NCI-H1417 treated with DMSO at 0.1 percent for 48 hours (cell line): ENCODE measurements at places on chromosomes 7 and 10.

GRCh38 chr7:94741179-94741578, 85.2 kb upstream of the SGCE start:
- DNase-seq: no peak

GRCh38 chr7:7103343-7104313, 78.7 kb upstream of the C1GALT1 start:
- DNase-seq: peak; percentile 23

DNA sequence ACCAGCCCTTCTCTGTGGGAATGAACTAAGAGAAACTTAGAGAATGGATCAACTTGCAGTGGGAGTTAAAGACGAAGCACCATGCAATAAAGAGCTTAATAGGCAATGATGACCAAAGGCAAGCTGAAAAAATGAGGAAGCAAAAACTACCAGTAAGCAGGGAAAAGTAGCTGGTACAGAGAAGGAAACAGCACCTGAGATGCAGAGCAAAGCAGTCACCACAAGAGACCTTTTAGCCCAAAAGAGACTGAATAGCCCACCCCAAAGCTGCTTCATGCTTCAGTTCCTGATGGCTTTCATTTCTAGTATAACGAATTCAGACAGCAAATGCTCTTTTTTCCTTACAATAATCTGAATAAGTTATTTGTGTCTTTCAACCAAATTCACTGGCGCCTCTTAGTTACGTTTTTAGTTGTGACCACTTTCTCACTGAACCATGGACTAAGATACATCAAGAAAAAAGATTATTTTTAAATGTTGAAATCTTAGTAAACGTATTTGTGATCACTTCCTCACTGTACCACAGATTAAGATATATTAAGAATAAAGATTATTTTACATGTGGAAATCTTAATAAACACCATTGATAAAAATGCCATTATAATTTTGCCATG, 76.0 kb downstream of the USP6NL start:
- no peak for DNase-seq

- no peak for DNase-seq
Observed at GRCh38 chr7:43905209-43905946, 1.0 kb downstream of the URGCP start.

DNA sequence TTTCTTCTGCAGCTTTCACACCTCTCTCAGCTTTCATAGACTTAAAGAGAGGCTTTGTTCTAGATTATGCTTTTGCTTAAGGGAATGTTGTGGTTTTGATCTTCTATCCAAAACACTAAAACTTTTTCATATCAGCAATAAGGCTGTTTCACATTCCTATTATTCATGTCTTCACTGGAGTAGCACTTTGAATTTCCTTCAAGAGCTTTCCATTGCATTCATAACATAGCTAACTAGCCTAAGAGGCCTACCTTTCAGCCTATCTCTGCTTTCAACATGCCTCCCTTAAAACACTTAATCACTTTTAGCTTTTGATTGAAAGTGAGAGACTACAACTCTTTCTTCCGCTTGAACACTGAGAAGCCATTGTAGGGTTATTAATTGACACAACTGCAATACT, 1117.0 kb upstream of the PHF14 start:
- no peak for DNase-seq

DNA sequence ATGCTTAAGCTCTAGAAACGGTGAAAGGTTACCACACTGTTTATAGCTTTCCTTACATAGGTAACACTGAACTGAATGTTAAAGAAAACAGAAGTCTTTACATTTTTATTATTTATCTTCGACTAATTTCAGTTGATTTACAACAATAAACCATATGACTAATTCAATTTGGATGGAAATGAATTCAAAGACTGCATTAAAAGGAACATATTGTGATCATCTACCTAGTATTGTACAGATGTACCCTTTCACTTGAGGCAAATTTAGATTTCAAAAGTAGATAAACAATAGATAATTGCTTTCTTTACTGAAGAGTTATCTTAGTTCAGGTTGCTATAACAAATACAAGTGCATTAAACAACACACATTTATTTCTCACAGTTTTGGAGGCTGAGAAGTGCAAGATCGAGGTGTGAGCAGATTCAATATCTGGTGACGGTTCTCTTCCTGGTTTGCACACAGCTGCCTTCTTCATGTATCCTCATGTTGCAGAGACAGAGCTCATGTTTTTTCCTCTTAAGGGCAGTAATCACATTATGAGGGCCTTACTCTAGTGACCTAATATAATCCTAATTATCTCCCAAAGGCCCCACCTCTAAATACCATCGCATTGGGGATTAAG, 15.0 kb upstream of the ARMC3 start:
- no peak for DNase-seq

GRCh38 chr7:119571666-119572065, 701.3 kb upstream of the KCND2 start:
- DNase-seq: no peak

DNA sequence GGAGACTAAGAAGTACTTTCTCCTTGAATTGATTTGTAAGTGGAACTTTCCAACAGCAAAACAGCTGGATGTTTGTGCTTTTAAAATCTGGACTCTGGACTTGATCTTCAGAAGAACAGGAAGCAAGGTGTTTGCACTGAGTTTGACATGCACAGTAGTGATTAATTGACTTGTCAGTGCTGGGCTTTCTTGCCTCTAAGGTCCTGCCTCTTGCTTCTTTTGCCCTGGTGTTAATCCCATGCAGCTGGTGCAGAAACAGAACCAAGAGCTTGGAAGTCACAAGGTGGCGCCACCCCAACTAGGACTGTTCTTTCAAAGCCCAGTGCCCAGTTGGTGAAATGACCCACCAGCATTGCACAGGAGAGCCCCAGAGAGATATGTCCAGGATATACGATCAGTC, 66.8 kb upstream of the SEPHS1 start:
- DNase-seq: no peak

DNA sequence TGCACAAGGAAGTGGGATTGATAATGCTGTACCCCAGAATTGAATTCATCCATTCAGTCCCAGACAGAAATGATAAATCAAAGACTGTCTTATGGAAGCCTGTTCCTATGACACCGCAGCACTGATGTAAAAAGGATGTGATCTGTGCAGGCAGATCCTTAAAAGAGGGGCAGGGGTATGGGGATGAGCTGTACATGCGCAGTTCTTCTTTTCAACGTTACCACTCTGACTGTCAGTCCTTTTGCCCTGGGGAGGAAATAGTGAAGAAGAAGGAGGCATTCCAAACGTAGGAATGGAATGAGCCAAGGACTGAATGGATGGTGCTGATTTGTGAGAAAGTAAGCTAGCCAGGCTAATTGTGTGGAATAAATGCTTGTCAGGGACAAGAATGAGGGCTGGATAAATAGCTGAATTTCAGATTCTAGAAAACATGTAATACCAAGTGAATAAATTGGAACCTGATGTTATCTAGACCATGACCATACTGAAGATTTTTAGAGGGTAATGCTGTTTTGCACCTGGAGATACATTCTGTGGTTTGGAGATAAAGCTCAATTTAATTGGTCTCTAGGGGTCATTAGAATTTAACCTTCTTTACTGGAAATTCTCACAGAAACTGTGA, 509.3 kb downstream of the SORCS3 start:
- no peak for DNase-seq

- DNase-seq: no peak
Observed at GRCh38 chr10:127347202-127347959, 151.0 kb upstream of the INSYN2A start.

- DNase-seq: no peak
Observed at GRCh38 chr10:91103384-91104192, 116.9 kb upstream of the PCGF5 start.

- no peak for DNase-seq
Observed at GRCh38 chr7:131620673-131621609, 64.5 kb upstream of the PODXL start.

- DNase-seq: no peak
Observed at GRCh38 chr7:130409712-130410072, 29.4 kb downstream of the CPA1 start.

DNA sequence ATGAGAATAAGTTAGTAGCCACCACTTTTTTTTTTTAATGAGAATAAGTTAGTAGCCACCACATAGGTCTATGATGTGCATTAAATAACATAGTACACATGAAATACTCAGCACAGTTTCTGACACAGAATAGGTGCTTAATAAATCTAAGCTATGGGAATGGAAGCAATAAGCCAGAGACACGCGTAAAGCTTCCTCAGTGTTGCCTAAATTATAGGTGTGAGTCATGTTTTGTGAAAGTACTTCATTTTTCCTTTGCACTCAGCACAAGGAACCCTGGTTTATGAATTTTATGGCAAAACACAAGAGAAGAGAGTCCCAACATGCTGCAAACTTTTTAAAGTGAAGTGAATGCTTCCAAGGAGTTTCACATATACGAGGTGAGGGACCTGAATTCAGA, 267.4 kb downstream of the RNLS start:
- DNase-seq: no peak

DNA sequence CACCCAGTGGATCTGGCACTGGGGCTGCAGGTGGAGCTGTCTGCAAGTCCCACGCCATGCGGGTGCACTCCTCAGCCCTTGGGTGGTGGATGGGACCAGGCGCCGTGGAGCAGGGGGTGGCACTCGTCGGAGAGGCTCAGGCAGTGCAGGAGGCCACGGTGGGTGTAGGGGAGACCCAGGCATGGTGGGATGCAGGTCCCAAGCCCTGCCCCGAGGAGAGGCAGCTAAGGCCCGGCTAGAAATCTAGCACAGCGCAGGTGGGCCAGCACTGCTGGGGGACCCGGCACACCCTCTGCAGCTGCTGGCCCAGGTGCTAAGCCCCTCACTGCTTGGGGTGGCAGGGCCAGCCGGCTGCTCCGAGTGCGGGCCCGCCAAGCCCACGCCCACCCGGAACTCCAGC, 25.7 kb downstream of the HTR7 start:
- DNase-seq: no peak

- DNase-seq: no peak
Observed at GRCh38 chr10:23358357-23358756, 13.8 kb upstream of the C10orf67 start.

- no peak for DNase-seq
Observed at GRCh38 chr10:90642136-90642535, 215.7 kb downstream of the HTR7 start.

GRCh38 chr10:22536620-22537019, 177.8 kb downstream of the PIP4K2A start:
- DNase-seq: no peak

DNA sequence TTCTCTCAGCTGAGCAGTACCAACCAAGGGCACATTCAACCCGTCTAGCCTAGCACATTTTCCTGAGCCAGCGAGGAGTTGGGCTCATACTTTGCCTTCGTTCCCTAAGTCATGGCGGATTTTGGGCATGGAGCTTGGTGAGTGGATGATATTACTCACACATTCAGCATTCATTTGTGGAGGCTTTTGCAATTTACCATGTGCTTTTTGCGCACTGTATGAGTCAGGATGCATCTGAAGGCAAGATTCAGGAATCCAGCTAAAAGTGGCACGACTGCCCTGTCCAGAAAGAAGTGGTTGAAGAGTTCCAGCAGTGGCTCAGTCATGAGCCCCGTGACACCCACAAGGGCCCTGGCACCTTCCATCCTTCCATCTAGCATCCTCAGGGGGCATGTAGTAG, 24.2 kb upstream of the MGMT start:
- no peak for DNase-seq

- DNase-seq: no peak
Observed at GRCh38 chr10:20931156-20931795, 34.2 kb upstream of the NEBL start.

DNA sequence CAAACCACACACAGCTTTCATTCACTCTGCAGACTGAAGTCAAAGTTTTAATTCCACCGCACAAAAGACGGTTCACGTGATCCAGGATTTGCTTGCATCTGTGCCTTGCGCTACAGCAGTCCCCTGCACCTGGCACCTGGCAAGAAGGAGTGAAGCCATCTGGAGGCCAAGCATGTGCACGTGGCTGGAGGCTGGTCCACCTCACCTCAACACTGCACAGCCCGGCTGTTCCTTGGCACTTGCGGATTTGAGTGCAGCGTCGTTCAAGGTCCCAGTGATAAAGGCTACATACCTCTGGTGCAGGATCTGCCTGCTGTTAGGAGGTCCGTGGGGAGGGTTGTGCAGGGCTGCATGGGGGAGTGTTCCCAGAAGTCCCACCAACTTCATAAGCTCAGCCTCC, 248.5 kb upstream of the GRB10 start:
- no peak for DNase-seq

- no peak for DNase-seq
Observed at GRCh38 chr7:55149001-55149400, 130.2 kb downstream of the EGFR start.

DNA sequence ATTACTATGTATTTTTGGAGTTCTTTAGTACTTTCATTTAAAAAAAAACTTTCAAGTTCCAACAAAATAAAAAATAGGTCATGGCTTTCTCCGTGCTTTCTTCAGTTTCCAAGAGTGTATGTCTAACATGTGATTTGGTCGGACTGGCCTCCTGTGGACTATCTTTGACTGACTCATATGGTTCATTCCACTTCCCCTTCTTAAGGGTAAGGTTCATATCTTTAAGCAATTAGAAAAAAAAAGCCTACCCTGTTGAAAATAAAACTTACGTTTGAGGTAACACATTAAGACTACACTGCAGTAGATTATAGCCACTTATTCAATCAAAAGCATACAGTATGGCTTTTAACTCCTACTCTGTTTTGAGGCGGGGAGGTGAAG, 112.8 kb upstream of the AHR start:
- no peak for DNase-seq

- no peak for DNase-seq
Observed at GRCh38 chr7:129671266-129671665, 59.7 kb downstream of the NRF1 start.

GRCh38 chr7:36565792-36566356, 158.4 kb downstream of the AOAH start:
- DNase-seq: no peak

GRCh38 chr7:70591643-70592042, 540.3 kb upstream of the GALNT17 start:
- DNase-seq: no peak

DNA sequence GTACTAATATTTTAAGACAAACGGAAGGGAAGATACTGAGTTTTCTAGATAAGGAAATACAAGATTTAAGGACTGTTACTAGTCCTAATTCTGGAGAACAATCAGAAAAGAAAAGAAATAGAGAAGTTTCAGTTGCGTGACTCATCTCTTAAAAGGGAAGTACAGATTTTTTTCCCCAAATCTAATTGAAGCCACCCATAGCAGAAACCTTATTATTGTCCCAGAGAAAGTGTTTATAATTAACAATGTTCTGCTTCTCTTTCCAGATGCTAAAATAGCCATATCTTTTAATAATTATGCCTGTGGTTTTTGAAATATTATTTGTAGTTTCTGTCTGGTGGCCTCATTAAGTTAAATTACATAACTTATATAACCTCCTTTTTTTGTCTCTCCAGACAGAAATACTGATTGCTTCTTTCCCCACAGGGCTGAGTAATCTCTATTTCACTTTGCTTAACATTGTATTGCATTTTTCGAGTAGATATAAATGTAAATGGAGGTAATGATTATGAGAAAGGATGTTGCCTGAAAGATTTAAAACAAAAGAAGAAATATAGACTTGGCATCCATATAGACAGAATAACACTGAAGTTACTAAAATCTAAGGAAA, 240.7 kb upstream of the MBL2 start:
- no peak for DNase-seq

GRCh38 chr10:18097524-18097923, 42.7 kb upstream of the CACNB2 start:
- DNase-seq: no peak

GRCh38 chr7:94761451-94761850, 105.5 kb upstream of the SGCE start:
- no peak for DNase-seq

- DNase-seq: no peak
Observed at GRCh38 chr7:80729591-80730320, 91.3 kb downstream of the CD36 start.

GRCh38 chr7:153886506-153887441, 165.4 kb upstream of the DPP6 start:
- no peak for DNase-seq

GRCh38 chr10:110857265-110858171, 14.2 kb upstream of the PDCD4 start:
- no peak for DNase-seq
